Activated T-helper 1 cell treated with anti-CD3 and anti-CD28 coated beads, Interleukin-12 subunit alpha, Interleukin-12 subunit beta, Interleukin-2, Interleukin-4 antibody, amounts not matched to agents 30 ng/mL and 10 ng/mL and 1 ng/mL, durations not matched to agents 14 hours and 24 hours and 36 hours (primary cell): ENCODE measurements at places on chromosomes 2 and 18.

DNA sequence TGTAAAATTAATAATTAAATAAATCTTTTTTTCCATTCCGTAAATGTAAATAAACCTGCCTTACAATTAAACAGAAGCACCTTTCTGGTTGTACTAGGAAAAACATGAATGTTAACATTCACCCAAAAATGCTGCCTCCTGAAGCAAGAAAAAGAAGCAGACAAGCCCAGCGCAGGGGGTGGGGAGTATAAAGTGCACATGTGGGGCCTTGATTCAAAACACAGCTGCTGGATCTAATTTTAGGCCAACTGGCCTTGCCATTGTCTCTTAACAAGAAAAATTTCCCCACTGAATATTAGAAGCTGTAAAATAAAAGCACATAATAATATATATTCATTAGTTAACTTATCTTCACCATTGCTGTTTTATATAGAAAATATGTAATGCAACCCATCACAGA lies 28.3 kb downstream of the TCF4 start:
- no peak for DNase-seq

- no peak for DNase-seq
Measured at GRCh38 chr2:240584486-240585031, 2.0 kb upstream of the CAPN10 start.

DNA sequence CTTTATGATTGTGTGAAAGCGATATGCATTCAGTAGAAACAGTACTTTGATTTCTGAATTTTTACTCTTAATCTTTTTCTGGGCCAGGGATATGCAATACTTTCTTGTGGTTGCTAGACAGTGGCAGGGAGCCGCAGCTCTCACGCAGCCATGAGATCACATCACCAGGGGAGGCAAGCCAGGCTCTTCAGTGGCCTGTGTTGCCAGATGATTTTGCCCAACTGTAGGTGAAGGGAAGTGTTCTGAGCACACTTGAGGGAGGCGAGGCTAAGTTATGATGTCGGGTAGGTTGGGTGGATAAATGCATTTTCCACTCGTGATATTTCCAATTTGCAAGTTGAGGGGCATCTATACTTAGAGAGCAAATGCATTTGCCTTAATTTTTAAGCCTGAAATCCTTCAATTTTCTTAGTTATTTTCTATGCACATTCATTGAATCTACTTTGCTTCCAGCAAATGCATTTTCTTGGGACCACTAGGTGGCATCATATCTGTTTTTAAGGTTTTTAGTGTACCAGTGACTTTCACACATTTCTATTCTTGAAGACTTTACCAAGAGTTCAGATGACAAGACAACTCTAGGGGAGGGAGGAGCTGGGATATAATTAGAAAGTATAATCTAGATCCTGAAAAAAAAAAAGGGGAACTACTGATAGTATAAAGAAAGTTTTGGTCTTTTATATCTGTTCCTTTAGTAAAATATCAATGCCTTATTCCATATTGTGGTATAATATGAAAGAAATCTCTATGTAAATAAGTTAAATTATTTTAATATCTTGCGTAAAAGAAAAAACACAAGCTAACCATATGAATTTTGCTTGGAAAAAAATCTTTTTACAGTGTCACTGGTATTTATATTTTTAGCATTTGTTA lies 643.3 kb downstream of the SOCS6 start:
- DNase-seq, result no peak

DNA sequence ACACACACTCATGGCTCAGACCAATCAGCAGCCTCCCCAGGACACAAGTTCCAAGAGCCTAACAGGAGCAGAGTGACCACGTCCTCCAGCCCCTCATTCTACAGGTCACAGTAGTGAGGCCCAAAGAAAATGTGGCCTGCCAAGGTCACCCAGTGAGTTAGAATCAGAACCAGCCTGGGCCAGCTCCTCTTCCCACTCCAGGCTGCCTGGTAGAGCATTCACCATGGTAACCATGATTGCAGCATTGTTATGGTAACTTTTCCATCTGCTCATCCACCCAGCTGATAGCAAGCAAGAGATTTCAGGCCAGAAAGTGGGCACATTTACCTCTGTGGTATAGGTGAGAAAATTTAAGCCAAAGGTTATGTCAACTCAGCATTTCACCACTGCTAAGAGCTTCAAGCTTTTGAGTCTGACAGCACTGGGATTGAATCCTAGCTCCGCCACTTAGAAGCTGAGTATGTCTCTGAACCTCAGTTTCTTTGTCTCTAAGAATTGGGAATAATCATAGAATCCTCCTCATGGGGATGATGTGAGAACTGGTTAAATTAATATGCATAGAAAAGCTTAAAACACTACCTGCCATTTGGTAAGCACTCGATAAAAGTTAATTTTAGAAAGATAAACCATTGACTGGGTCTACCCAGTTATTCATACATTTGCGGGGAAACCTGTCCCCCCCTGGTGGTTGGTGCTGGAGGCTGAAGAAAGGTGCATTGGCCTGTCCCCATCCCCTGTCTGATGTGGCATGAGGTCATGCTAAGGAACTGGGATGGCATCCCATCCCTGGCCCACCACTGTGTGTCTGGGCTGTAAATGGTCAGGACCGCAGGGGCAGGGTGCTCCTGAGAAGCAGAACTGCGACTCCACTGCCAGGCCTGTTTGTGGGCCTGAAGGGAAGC lies 181.5 kb downstream of the KLHL29 start:
- no peak for DNase-seq

GRCh38 chr2:98442488-98442887 lies 2.2 kb upstream of the INPP4A start:
- no peak for DNase-seq
